ENCODE measurements at places on chromosomes 13 and 19.
A peak's percentile ranks its signal among the peaks of the same experiment; 100 is the strongest.

- DNase-seq = no peak
These were observed 14.1 kb downstream of the NUCB1 start for GRCh38 chr19:48914181-48914580.

DNA sequence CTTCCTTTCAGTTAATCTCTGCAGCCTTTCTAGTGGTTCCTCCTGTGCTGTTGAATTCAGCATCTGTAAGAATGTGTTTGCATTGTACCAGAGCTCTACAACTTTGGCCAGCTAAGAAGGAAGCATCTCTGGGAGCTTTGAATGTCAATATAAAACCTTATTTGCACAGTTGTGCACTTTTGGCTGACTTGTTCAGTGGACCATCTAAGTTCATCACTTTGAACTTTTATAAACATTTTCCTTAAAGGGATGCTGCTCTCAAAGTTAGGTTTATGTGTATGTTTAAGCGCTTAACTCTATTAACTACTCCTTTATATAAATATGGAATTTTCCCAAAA lies 15.6 kb downstream of the POLR1D start:
- DNase-seq = no peak

DNA sequence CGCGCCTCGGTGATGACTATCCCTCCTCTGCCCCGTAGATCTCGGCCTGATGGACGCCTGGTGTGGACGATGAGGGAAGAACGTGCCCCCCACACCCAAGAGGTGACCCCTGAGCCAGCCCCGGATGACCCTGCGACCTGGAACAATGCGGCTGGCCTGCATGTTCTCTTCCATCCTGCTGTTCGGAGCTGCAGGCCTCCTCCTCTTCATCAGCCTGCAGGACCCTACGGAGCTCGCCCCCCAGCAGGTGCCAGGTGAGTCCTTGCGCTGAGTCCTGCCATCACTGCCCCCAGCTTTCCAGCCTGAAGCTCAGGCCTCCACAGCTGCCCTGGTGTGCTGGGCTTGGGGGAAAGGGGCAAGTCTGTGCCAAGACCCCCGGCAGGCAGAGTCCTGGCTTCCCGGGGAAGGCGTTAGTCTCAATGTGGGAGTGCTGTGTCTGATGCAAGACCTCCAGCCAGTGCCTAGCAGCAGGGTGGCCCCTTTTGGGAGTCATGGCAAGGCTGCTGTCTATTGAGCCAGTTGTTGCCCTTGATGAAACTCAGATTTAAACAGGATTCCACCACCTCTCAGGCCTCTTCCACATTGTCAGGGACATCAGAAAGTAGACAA lies 67.5 kb downstream of the CHST8 start:
- DNase-seq = no peak

DNA sequence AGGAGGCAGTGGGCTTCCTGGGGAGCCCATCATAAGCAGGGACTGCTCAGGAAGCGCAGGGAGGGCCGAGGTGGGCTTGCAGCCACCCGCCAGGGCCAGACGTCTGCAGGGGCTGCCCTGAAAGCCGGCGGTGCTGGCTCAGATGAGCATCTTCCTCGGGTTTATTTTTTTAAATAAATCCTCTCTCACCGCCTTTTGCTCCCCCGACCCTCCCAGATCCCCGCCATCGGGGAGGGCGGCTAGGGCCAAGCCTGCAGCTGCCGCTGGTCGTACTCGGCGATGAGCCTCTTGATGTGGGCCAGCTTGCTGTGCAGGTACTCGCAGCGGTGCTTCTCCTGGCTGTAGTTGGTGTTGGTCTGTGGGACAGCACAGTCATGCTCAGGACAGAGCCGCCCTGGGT lies 6.6 kb upstream of the ISYNA1 start:
- no peak for DNase-seq

GRCh38 chr13:111281751-111282311 lies 38.6 kb upstream of the TEX29 start:
- DNase-seq = peak; percentile 88

DNA sequence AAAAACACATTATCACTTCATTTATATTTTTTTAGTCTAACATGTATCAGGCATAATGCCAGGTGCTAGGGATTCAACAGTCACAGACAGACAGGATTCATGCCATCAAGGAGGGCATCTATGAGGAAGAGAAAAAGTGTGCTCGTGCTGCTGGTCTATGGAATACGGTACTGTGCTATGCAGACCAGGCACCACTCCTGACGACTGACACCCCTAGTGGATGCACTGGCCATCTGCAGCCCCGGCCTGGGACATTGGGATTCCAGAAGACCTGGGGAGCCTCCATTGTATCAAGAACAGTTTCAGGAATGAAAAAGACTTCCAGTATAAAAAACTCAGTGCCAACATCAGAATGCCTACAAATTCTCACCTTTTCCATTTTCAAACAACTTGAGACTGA lies 94.0 kb downstream of the KLF12 start:
- no peak for DNase-seq

Measured in inflammatory macrophage treated with lipopolysaccharide for 1 hour (primary cell).